ENCODE measurements at places on chromosomes 2 and 18. TPM values are rescaled to one million over a fixed set of nuclear protein-coding genes. Genes with fewer than 3 reads are reported as not detected.
A peak's percentile ranks its signal among the peaks of the same experiment; 100 is the strongest.

Gene CNTNAP5
- total RNA-seq, result not detected

Gene CRYBA2
- total RNA-seq, result not detected

Gene ZNF407
- 21.7 TPM for total RNA-seq

Gene ANKRD44
- total RNA-seq, result 29.2 TPM

Gene NDC80
- total RNA-seq, result 5.0 TPM

Gene MYO5B
- 0.16 TPM for total RNA-seq

Gene C2orf78
- not detected for total RNA-seq

Gene REG3G
- not detected for total RNA-seq

DNA sequence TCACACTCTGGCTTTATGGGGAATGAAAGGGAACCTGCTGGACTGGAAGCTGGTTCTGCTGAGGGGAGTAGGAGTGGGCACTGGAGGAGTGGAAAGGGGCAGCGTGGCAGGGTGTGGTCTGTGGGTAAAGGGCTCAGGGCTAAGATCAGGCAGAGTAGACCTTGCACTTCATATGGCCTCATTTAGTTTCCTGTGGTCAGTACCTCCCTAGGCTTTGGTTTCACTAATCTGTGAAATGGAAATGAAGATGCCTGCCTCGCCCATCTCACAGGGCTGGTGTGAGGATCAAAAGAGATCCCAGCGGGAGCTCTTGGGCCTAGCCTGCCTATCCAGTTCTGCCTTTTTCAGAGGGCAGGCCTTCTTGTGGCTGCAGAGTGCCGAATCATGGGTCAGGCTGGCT, 208.7 kb downstream of the LOXHD1 start:
- no peak for DNase-seq

DNA sequence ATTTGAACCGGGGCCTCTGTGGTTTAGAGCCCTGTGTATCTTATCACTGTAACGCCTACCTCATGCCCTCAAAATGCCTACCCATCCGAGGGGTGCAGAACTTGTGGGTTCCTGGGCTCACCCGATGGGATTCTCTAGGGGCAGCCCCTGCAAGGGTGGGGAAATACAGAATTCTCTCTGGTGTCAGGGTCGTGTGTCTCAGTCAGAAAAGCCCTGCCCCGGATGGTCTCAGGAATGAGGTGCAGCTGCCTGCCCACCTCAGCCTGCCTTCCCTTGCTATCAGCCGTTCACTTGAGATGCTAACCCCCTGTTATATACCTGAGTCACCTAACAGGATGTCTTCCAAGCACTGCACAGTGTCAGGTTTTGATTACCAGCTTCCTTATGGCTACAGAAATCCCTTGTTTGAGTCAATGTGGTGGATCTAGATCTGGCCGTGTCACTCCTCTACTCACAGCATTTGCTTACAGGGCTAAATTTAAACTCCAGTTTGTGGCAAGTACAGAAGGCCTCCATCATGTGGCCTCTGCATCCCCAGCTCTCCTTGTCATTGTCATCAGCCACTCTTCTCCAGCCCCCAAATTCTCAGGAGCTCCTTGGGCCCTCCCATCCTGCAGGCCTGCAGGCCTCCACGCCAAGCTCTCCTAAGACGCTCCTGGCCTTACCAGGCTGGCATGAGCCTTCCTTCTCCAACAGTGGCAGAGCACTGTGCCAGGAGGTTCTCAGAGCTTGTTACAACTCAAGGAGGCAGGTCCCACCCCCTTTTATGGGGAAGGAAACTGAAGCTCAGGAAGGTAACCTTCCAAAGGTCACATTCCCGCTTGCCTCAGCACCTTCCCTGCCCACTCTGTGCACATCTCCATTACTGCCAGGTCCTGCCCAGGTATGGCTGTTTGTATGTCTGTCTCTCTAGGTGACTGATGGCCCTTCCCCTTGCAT, 14.3 kb upstream of the MAP3K2 start:
- no peak for DNase-seq

- no peak for DNase-seq
Observed at GRCh38 chr18:8876887-8877286, 171.5 kb downstream of the MTCL1 start.

- DNase-seq, result no peak
Observed at GRCh38 chr18:37442477-37442876, 123.1 kb downstream of the CELF4 start.

DNA sequence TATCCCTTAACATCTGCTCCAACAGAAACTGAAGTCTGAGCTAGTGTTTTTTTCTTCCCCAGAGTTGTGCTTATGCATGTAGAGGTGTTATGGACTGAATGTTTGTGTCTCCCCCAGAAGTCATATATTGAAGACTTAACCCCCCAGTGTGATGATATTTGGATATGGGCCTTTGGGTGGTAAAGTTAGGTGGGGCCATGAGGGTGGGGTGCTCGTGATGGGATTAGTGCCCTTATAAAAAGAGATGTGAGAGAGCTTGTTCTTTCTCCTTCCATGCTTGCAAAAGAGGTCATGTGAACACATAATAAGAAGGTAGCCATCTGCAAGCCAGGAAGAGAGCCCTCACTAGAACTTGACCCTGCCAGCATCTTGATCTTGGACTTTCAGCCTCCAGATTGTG, 34.4 kb upstream of the APOB start:
- no peak for DNase-seq

GRCh38 chr18:62715436-62715758, at the start of gene PHLPP1:
Gene PHLPP1 (plus strand): TSS chr18:62715541. CDS start chr18:62715684, 143 bp downstream.
- DNase-seq, result no peak

DNA sequence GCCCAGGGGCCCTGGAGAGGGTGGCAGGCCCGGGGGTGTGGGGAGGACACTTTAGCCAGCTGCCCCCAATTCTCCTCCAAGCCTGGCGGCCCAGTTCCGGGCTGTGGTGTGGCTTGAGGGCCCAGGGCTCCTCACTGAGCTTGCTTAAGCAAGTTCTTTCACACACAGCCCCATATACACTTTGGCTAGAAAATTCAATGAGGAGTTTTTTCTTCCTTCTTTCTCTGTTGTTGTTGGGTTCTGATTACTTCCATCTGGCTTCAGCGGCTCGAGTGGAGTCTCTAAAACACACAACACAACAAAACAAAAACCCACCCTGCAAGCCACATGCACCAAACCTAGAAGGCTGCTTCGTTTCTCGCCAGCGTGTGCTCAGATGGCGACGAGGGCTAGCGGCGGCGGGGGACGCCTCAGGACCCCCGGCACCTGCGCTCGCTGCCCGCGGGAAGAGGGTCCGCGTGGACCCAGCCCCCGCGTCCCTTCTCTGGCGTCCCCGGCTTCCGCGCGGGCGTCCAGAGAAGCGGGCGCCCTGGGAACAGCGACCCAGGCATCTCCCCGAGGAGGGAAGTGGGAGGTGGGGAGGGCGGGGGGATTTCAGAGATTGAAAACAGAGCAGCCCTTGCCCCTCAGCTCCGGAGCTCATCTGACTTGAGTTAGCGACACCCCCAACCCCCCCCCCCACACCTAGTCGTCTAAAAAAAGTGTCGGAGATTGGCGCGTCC, 577 bp upstream of the GLI2 start:
- DNase-seq, result peak; percentile 57

- DNase-seq, result peak; percentile 40
Observed at GRCh38 chr2:197107291-197108269, 181.1 kb upstream of the PGAP1 start.

- DNase-seq, result no peak
Observed at GRCh38 chr2:110095994-110096633, 19.5 kb downstream of the MALL start.

DNA sequence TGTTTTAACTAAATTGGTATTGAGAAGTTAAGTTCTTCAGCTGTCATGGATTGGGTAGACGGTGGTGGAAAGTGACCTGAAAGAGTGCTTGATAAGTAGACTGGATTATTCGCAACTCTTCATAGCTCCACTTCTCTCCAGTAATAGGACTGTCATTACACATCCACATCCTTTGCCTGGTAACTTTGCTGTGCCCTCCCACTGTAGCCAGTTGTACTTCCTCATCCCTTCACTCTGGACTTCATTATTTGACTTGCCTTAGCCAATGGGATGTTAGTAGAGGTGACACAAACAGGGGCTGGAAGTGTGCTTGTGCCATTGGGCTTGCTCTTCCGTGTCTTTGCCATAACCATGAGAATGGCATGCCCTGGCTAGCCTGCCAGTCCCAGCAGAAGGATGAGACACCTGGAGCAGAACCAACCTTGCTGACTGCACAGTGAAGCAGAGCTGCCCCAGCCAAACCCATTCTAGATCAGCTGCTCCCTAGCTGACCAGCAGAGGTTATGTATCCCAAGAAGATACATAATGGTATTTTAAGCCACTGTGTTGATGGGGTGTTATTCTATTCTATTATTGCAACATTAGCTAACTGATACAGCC, 16.9 kb downstream of the QPCT start:
- no peak for DNase-seq

DNA sequence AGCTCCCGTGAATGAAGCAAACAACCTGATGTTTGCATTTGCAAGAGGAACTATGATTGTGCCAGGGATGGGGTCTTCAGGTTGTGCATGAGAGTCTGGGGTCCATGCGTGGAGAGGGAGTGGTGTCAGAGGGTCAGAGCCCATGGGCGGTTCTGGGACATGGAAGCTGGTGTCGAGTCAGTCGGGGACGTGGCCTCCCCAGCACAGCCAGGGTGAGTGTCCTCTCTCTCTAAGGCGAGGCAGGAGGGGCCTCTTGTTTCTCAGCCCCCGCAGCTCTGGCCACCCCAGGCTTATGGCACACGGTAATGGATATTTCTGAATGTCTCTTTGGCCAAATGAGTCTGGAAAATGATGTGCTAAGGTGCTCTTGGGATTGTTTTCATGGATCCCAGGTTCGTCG, 118.6 kb downstream of the RTP5 start:
- DNase-seq, result no peak

DNA sequence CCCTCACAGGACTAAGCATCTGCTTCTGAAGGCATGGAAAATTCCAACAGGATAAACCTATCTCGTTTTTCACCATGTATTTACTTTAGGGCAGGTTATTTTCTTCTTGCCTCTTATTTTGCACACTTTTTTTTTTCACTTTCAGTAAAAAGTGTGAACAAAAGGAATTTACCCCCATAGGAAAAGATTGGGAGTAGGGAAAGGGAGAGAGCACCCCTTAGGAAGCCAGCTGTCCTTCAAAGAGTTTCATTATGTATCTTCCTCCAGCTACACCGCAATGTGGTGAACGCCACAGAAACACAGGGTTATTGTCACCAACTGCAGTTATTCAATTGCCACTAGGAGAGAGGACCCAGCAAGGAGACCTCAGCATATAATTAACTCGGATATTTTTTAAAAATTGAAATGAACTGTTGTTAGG, 286.2 kb upstream of the VRK2 start:
- no peak for DNase-seq

DNA sequence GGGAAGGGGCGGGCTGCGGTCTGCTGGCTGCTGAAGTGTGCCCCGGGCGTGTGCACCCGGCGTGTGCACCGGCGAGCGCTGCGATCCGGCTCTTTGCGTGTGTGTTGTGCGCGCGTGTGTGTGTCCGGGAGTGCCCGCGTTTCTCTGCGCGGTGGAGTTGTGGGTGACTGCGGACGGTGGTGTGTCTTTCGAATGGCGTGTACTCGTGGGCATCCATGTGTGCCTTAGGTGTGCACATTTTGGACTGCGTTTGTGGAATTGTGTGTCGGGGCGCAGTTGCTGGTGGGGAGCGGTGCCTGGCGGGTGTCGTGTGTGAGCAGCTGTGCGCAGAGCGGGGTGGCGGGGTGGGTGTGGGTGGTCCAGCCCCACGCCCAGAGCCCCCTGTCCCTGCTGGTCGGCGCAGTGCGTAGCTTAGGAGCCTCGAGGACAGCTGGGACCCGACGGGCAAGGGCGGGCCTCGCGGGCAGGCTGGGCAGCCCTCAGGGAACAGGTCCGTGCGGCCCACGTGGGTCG, 533 bp downstream of the HPCAL1 start:
- DNase-seq, result peak; percentile 22

GRCh38 chr2:55511508-55512124, 7.9 kb upstream of the CFAP36 start:
- peak; percentile 56 for DNase-seq

DNA sequence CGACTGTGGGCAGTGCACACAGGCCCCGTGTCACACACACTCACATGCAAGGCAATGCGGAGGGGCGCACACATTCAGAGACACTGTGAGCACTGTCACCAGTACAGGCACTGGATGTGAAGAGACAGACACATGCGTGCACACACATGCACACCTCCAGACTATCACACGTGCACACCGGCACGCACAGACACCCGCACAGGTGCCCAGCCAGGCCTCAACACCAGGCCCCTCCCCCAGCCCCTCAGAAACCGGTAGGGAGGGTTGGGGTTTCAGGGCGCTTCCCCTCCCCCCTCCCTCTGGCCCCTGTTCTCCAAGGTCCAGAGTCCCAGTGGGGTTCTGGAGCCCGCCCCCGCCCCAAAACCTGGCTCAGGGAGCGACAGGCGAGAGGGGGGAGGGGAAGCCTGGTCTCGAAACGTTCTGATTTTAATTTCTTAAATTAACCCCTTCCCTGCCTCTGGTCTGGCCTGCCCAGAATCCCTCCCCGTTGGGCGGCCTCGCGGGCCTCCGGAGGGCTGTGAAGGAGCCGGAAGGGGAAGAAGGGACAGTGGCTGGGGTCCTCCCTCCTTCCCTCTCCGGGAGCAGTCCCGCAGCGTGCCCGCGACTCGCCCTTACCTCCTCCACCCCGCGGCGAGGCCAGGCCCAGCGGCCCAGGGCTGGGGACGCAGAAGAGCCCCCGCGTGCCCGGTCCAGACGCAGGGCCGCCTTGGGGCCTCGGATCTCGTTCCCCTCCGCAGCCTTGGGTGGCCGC, 558 bp downstream of the FBXO41 start:
- no peak for DNase-seq

DNA sequence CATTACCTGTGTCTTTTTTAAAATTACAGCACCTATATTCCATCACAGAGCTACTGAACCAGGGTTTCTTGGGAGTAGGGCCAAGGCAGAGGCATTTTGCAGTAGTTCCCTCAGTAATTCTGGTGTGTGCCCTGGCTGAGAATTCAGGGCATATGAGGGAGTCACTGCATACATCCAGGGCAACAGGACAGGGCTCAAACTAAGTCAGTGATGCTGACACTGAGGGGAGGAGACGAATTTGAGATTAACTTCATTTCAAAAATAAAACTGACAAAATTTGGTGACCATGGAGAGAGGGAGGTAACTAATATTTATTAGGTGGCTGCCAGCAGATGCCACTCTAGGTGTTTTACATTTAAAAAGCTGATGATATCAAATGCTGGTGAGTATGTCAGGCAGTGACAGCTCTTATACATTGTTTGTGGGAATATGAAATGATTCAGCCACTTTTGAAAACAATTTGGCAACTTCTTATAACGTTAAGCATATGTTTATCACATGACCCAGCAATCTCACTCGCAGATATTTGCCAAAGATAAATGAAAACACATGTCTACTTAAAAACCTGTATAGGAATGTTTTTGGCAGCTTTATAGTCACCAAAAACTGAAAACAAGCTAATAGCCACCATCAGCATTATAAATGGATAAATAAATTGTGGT, 20.3 kb downstream of the STRADB start:
- DNase-seq, result peak; percentile 87

DNA sequence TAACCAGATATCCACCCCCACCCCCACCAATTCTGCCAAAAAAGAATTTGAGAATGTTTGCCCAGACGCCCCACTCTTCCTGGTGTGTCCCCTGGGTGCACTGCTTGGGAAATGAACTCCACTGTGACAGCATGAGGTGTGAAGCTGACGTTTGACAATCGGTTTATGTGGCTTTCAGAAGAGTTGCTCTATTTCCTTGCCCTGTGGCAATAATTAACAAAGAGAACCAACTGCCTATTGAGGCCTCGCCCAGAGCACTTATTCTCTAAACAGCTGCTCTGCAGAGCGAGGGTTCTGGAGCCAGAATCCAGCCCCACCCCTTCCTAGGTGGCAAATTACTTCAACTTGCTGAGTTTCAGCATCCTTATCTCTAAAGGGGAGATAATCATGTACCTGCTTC, 115.8 kb upstream of the SIX3 start:
- no peak for DNase-seq

GRCh38 chr2:43054367-43054766, 172.0 kb downstream of the ZFP36L2 start:
- DNase-seq, result no peak

GRCh38 chr2:197416268-197416667, 18.6 kb downstream of the SF3B1 start:
- DNase-seq, result no peak

Measured in fibroblast of the aortic adventitia (primary cell).